Activated B cell treated with CpG ODN at 0.5 μM for 24 hours (primary cell): ENCODE measurements at places on chromosomes 7 and 10. TPM values are rescaled to one million over a fixed set of nuclear protein-coding genes. Genes with fewer than 3 reads are reported as not detected.

Gene IL2RA
- total RNA-seq, result 151 and 160 TPM in 2 replicates

Gene NKX6-2
- total RNA-seq, result not detected in 2 replicates

DNA sequence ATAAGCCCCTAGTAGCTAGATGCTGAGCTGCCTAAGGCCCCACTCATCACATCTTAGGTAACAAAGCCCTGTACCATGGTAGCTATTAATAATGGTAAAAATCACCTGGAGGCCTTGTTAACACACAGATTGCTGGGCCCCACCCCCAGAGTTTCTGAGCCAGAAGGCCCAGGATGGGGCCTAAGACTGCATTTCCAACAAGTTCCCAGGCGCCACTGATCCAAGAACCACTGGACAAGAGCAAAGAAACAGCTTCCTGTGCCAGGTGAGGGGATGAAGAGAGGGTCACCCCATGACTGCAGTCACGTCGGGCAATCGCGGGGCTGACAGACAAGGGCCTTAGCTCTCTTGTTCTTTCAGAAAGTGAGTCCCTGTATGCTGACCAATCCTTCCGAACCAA, 46.8 kb downstream of the ACSM6 start:
- no peak for DNase-seq

Gene GARIN1A
- 1.2 and 1.4 TPM in 2 replicates for total RNA-seq

Gene GOLGA7B
- total RNA-seq, result 0.04 TPM in 1 of 2 replicates, not detected in the other

DNA sequence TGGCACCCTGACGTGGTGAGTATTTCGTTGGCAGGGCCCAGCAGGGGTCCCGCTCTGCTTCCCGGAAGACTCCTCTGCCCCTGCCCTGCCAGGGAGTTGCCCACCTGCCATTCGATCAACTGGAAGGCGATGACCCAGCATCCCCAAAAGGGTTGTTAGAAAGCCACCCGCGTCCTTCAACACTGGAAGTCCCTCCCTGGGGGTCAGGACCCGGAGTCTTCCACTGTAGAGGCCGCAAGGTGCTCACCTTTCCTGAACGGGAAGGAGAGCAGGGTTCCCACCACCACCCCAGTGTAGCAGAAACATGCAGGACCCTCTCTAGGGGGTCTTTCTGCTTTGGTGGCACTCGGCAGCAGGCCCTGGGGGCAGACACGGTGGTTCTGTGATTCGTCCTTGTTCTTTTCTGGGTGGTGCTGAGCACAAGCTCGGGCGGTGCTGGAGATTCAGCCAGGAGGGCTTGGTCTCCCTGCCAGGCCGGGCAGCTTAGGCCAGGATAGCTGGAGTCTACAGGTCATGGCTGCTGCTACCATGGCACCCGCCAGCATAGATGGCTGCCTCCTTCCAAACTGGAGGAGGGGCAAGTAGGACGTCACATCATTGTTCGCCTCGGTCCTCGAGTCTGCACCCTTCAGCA, 19.6 kb upstream of the DPYSL4 start:
- DNase-seq, result no peak

Gene GPR158
- not detected in 2 replicates for total RNA-seq

Gene MNX1
- not detected in 2 replicates for total RNA-seq

Gene ARMC10
- total RNA-seq, result 24.9 and 26.7 TPM in 2 replicates

Gene DMBT1
- not detected in 2 replicates for total RNA-seq

GRCh38 chr7:155161690-155162089, 91.6 kb downstream of the HTR5A start:
- no peak for DNase-seq

- no peak for DNase-seq
Observed at GRCh38 chr7:115516341-115516740, 514.2 kb downstream of the TFEC start.

DNA sequence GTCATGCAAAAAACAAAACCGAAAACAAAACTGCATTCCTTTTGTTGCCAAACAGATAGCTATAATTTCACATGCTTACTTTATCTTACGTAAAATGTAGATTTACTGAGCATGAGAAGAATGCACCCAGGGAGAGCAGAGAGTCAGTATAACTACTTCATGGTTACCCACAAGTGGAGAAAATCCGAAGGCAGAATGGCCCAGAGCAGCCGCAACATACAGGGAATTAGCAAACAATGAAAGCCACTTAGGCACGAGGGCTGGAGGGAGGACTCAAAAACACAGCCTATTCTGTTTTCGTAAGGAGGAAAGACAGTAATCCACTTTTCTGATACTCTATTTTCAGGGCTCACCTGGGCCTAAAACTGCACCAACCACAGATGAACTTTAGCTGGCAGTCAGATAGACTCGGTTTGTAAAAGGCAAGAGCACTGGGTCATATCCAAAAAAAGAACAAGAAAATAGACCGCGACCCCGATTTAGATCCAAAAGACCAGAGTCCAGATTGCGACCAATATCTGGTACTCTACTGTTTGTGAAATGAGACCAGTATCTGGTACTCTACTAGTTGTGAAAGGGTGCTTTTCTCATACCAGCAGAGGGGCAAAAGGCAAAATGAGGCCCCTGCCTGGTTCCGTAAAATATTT, 1.3 kb downstream of the ITPRIP start:
- no peak for DNase-seq

Gene GNGT1
- total RNA-seq, result not detected in 2 replicates

GRCh38 chr7:140317597-140317996, 80.7 kb downstream of the SLC37A3 start:
- no peak for DNase-seq

DNA sequence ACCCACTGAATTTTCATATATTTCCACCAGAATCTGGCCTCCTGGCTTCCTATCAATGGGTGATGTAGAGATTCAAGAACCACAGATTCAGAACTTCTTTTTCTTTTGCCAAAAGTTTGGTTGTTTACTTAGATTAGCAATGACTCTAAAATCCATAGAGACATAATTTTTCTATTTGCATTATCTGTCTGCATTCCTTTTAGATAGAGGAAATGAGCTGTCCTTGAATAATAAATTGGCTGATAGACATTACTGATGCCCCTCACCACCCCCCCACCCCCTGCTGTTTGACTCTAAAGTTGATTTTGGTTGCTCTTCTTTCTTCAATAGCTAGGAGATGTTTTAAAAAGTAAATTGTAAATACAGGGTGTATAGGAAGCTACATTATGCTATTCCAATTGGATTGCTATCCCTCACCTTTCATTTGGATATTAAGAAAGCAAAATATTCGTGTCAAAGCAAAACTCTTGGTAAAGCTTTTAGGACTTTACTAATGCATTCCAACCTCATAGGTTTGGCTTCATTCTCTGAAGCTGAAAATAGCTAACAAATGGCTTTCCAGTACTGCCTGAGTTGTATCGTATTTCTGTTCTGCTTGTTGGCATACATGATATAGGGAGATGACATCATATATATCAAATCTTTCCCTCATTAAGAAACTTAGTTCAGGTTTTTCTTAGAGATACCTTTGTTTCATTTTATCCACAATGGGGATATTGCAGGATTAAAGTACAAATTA, 606.0 kb downstream of the ARL4A start:
- no peak for DNase-seq

Gene LRRD1
- not detected in 2 replicates for total RNA-seq

DNA sequence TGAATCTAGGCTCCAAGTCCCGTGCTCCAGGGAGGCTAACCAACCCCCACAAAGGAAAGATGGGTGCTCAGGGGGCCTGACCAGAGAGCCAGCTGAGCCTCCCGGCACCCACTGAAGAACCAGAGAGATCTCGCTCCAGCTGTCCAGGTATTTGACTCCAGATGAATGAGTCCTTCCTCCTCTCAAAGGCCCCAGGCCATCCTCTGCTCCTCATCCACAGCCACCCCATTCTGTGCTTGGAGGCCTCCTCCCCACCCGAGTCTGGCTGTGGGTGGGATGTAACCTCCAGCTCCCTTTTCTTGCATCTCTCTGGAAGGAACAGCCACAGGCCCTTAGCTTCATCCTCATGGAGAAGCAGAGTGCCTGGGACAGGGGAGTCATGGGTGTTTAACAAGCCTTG, 44.6 kb downstream of the VSTM4 start:
- DNase-seq, result no peak

- no peak for DNase-seq
Observed at GRCh38 chr7:114819616-114820362, 102.1 kb upstream of the MDFIC start.

GRCh38 chr10:125479059-125479458, 203.9 kb downstream of the TEX36 start:
- DNase-seq, result no peak

- no peak for DNase-seq
Observed at GRCh38 chr7:47690902-47691558, 109.1 kb upstream of the TNS3 start.

GRCh38 chr10:52578871-52579405, 193.6 kb downstream of the MBL2 start:
- DNase-seq, result no peak

Gene PHYHIPL
- total RNA-seq, result not detected in 2 replicates

DNA sequence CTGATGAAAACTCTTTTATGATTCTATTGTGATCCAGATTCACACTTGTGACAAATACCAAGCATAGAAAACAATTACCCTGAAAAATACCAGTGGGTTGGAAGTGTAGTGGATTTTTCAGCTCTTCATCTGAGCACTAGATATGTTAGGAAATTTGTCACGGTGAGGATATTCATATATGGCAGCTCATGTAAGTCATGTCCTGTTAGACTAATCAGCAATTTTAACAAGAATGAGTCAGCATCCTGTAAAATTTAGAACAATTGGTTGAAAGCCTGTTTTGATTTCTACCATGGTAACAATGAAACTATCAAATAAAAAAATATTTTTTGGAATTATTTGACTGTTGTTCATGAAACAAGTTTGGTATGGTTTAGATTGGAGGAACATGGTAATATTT, 334.3 kb downstream of the CACNA2D1 start:
- DNase-seq, result no peak

DNA sequence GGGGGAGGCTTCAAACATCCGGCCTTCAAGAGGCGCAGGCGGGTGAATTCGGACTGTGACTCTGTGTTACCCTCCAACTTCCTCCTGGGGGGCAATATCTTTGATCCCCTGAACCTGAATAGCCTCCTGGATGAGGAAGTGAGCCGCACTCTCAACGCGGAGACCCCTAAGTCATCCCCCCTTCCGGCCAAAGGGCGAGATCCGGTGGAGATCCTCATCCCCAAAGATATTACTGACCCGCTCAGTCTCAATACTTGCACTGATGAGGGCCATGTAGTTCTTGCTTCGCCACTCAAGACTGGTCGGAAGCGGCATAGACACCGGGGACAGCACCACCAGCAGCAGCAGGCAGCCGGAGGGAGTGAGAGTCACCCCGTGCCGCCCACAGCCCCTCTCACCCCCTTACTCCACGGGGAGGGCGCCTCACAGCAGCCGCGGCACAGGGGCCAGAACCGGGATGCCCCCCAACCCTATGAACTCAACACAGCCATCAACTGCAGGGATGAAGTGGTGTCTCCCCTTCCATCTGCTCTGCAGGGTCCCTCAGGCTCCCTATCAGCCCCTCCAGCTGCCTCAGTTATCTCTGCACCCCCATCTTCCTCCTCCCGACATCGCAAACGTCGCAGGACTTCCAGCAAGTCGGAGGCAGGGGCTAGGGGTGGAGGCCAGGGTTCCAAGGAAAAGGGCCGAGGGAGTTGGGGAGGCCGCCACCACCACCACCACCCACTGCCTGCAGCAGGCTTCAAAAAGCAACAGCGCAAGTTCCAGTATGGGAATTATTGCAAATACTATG, 1.1 kb downstream of the MEPCE start:
- no peak for DNase-seq

Gene SPDYE2B
- not detected in 2 replicates for total RNA-seq

- no peak for DNase-seq
Observed at GRCh38 chr7:152588350-152588749, 87.6 kb downstream of the XRCC2 start.

DNA sequence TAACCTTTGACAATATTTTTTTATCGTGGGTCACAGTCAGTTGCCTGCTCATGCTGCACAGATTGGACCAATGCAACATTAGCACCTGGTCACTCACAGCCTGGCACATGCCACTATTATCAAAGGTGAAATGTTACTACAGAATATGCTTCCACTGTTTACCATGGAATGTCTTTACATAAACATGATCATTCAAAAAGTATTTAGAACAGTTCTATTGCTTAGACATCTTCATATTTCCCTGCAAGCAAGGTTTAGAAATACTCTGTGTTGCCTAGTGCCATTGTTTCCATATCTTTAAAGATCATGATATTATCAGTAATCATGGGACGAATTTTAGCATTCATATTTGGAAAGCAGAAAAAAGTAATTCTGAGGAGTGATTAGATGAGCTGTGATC, 179.9 kb upstream of the CHRM2 start:
- DNase-seq, result no peak

DNA sequence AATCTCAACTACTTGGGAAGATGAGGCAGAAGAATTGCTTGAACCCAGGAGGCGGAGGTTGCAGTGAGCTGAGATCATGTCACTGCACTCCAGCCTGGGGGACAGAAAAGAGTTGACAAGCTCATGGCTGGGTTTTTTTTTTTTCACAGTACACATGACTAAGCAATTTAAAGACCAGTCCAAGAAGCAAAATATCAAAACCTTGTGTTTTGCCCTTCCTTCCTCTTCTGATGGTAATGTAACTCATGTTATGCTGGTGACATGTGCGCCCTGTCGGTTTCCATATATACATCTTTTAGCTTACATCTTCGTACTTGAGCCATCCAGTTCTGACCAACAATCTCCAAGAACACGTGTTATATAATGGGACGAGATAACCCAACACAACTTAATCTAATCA, 237.7 kb upstream of the PLXDC2 start:
- DNase-seq, result no peak

- DNase-seq, result no peak
Observed at GRCh38 chr10:75773231-75773780, 341.9 kb downstream of the LRMDA start.

DNA sequence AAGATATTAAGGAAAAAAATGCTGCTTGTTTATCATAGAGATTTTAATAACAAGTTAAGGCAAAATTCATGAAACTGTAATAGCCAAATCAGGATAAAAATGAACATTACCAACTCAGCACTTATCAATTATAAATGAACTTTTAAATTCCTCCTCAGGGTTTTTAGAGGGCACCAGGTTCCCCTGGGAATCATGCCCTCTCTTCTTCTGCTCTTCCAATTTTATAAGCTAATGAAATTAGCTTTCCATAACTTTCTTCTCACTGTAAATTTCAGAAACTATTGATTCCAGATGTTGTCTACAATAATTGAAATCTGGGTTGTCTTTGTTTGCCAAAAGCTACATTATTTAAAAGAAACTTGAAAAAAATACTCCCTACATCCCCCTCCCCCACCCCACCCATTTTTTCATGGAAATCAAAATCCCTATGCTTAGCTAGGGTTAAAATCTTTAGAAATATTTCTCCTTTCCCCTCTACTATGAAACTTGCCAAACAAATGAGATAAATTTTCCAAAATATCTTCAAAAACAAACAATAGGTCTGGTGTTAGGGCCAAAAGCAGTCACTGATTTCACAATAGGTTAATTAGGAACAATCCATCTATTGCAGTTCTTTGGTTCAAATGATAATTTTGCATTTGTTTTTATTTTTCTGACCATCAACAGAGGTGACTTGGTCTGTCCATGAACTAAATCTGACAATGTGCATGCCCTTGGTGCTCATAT, 187.7 kb downstream of the DOCK4 start:
- DNase-seq, result no peak

Gene MUC12
- total RNA-seq, result not detected in 2 replicates

- no peak for DNase-seq
Observed at GRCh38 chr7:77419102-77419501, 3.0 kb upstream of the GSAP start.

- no peak for DNase-seq
Observed at GRCh38 chr7:102387064-102387463, 9.1 kb upstream of the PRKRIP1 start.

Gene SH2D4B
- total RNA-seq, result 0.07 TPM in 1 of 2 replicates, not detected in the other

- no peak for DNase-seq
Observed at GRCh38 chr10:3616880-3617279, 168.1 kb downstream of the KLF6 start.
